ENCODE measurements at places on chromosomes 2 and 18. TPM values are rescaled to one million over a fixed set of nuclear protein-coding genes. Genes with fewer than 3 reads are reported as not detected.
A peak's percentile ranks its signal among the peaks of the same experiment; 100 is the strongest.

REG1B gene
- total RNA-seq: 2.3 TPM

GCA gene
- total RNA-seq: 42.1 TPM

TCF23 gene
- total RNA-seq: 0.14 TPM

- no peak overlapping the region for H3K4me3 ChIP-seq
- H3K27me3 ChIP-seq: no peaks in the 10 kb centered on the region
- H3K4me1 ChIP-seq: peaks cover 23% of the 10 kb centered on the region
- H3K27ac ChIP-seq: peak overlapping the region; percentile 1
Observed at GRCh38 chr2:39069890-39070465, 50.9 kb downstream of the SOS1 start.

DNA sequence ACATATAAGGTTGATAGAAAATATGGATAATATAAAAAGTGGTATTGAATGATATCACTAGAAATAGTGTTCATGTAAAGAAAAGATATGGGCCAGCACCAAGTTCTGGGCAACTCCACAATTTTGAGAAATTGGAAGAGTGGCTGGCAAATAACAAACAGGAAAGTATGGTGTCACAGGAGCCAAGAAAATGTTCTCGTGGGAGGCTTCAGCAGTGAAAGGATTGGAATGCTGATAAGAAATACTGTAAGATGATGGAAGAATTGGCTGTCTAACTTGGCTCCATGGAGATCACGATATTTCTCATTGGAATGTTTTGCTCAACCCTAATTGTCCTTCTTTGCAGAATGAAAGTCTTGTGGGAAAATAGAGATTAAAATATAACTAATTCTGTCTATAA is 856.8 kb downstream of the DPP10 start:
- no peak overlapping the region for H3K4me3 ChIP-seq
- peaks cover 3% of the 10 kb centered on the region for H3K36me3 ChIP-seq
- H3K27ac ChIP-seq: no peak overlapping the region
- H3K4me1 ChIP-seq: peaks cover 8% of the 10 kb centered on the region
- H3K27me3 ChIP-seq: no peaks in the 10 kb centered on the region

GRCh38 chr2:145626301-145626700 is 1106.4 kb upstream of the ZEB2 start:
- no peaks in the 10 kb centered on the region for H3K4me1 ChIP-seq
- no peak for DNase-seq
- H3K4me3 ChIP-seq: no peak overlapping the region
- no peak overlapping the region for H3K27ac ChIP-seq
- no peaks in the 10 kb centered on the region for H3K36me3 ChIP-seq
- no peaks in the 10 kb centered on the region for H3K27me3 ChIP-seq

DNA sequence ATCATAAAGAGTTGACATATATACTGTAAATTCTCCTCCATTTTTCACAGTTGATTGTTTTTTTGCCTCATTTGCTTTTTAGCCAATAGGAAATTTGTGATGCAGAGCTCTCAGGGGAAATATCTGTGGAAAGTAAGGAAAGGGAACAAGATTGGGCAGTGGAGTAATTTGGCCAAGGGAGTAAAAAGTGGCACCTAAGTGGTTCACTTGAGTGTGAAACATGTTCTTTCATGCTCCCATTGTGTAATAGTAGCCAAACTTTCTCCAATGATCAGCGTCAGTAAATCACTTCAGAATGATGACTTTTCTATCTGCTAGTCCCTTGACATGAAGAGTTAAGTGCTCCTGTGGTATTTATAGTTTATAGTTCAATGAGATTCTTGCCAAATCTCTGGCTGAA is 141.9 kb upstream of the KCNJ3 start:
- H3K36me3 ChIP-seq: no peaks in the 10 kb centered on the region
- H3K4me3 ChIP-seq: no peak overlapping the region
- no peaks in the 10 kb centered on the region for H3K4me1 ChIP-seq
- no peak for DNase-seq

DNA sequence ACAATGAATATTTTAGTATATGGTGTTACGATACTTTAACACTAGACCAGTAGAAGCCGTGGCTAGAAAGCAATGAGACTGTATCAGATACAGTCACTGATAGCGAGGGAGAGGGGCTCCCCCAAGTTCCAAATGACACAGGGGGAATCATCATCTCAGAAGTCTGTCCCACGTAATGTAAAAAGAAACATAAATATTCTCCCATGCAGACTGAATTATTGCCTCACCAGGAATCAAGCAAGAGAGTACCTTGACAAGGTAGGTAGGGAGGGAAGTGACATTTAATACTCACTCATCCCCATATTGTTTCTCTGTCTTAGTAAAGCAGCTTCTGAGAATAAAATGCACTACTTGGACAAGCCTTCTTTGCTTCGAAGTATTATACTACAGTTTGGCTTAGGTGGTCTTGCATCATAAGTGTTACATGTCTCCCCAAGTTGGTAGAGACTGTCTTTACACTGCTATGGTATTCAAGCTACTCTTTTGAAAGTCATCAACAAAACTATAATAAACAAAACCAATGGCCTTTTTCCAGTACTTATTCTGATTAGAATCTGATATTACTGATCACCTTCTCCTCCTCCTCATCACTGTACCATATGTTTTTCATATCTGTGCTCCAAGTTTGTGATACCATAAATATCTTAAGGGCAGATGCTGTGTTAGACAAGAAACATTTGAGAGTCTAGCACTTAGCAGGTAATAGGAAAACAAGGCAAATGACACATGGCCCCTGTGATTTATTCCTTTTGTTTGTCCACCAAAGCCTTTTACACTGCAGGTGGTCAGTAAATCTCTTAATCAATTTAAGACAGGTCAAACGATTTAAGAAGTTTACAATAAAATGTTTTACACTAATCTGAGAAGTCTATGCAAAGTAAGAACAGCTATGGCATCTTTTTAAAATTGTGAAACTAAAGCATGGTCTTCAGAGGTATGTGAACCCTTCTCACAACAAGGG is 2.7 kb downstream of the LAPTM4A start:
- DNase-seq: no peak
- H3K4me1 ChIP-seq: peaks cover 37% of the 10 kb centered on the region
- no peak overlapping the region for H3K4me3 ChIP-seq

DNA sequence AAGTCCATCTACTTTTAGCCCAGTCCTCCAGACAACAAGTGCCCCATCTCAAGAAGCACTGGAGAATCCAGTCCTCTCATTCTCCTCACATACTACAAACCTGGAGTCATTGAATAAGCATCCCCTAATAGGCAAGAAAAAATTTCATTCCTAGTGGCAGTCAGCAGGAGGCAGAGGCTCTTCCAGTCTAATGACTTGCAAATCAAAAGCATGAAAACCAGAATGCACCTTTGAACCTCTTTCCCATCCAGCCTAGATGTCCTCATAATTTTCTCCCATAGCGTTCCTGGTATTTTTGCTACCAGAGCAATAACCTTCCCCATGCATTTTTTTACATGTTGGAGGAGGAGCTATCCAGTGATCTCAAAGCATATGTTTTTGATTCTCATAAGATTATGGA is 252.6 kb downstream of the TTC32 start:
- no peak for DNase-seq
- H3K4me1 ChIP-seq: peaks cover 27% of the 10 kb centered on the region
- H3K4me3 ChIP-seq: no peak overlapping the region
- H3K36me3 ChIP-seq: no peaks in the 10 kb centered on the region

Data from WTC11 (cell line).